ENCODE measurements at places on chromosomes 11 and 22. TPM values are rescaled to one million over a fixed set of nuclear protein-coding genes. Genes with fewer than 3 reads are reported as not detected.

The BTG4 gene
- not detected for total RNA-seq

The MLC1 gene
- total RNA-seq = 0.81 TPM

The OR52I1 gene
- not detected for total RNA-seq

The FGF4 gene
- total RNA-seq = not detected

The OR4D9 gene
- not detected for total RNA-seq

The SYCE3 gene
- total RNA-seq = not detected

The MUC6 gene
- total RNA-seq = not detected

The TMEM191B gene
- total RNA-seq = 1.1 TPM

- no peaks in the 10 kb centered on the region for H3K27me3 ChIP-seq
- H3K36me3 ChIP-seq = no peaks in the 10 kb centered on the region
- H3K4me3 ChIP-seq = no peak overlapping the region
These were observed 83.8 kb downstream of the CCDC81 start for GRCh38 chr11:86458294-86459001.

GRCh38 chr11:8531982-8532381 is 62.0 kb downstream of the STK33 start:
- H3K27ac ChIP-seq = no peak overlapping the region
- H3K4me3 ChIP-seq = no peak overlapping the region
- no peaks in the 10 kb centered on the region for H3K27me3 ChIP-seq
- DNase-seq = no peak
- no peaks in the 10 kb centered on the region for H3K36me3 ChIP-seq

DNA sequence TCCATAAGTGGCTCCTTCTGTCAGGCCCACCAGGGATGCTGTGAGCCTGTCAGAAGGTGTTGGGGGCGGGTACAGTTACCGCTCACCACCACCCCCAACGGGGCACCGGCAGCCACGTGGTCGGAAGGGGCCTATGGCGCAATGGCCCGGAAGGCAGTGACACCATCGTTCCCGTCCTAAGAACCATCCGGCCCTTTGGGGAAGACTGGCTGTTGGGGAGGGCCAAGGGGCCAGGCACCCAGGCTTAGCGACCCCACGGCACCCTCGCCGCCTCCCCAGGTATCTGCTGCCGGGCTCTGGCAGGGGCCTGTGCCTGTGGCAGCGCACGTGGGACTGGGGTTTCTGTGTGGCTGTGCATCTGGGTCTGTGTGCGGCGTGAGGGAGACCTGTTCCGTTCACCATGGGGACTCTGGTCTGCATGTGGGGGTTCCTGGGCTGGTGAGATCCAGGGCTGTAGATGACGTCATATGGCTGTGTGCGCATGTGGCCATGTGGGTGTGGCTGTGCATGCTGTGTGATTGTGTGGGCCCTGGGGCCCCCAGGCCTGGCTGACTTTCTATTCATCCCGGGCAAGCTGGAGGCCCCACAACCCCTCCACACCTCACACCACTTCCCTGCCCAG is 717 bp downstream of the OSM start:
- H3K4me1 ChIP-seq = peaks cover 20% of the 10 kb centered on the region
- peak overlapping the region; percentile 36 for H3K4me3 ChIP-seq
- no peaks in the 10 kb centered on the region for H3K36me3 ChIP-seq

DNA sequence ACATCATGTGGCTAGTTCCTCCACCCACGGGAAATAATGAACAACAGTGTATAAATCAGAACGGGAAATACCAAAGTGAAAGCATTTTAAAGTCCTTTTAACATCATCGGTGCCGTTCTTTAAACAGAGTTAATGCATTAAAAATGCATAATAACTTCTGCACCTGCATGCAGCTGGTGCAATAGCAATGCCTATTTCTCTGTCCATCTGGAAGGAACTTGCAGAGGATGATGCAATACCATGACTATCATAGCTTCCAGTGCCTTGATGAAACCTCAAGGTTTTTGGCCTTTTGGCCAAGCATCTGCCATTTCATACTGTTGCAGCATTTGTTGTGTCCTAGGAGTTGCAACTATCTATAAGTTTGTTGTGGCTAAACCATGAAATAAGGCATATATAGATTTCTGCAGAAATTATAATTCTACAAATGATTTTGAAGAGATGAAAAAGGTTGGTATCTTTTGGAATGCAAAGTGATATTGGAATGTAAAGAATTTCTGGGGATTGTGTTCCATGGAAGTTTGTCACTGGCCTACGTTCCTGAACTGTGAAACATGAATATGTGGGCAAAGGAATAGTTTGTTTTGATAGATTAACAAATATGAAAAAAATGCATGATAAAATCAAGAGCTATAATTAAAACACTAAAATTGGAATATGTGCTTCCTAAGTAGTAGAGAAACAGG is 9.8 kb upstream of the EIF3F start:
- no peak overlapping the region for H3K27ac ChIP-seq
- no peaks in the 10 kb centered on the region for H3K4me1 ChIP-seq
- H3K4me3 ChIP-seq = no peak overlapping the region
- H3K27me3 ChIP-seq = no peaks in the 10 kb centered on the region

DNA sequence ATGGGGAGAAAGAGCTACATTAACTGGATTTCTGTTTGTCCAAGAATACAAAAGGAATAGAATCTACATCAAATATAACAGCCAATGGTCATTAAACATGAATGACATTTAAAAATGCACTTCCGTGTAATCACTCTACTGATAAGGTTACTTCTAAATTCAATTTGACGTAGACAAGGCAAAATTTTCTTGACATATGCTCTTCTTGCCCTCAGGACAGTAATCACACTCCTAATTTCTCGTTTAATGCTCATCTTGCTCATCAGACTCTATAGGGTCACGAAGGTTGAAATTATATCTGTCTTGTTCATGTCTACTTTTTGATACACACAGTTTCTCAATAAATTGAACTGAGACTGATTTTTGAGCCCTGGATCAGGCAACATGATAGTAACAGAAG is 58.4 kb downstream of the NARS2 start:
- DNase-seq = no peak
- H3K4me1 ChIP-seq = no peaks in the 10 kb centered on the region
- no peak overlapping the region for H3K27ac ChIP-seq
- no peak overlapping the region for H3K4me3 ChIP-seq
- no peaks in the 10 kb centered on the region for H3K27me3 ChIP-seq

DNA sequence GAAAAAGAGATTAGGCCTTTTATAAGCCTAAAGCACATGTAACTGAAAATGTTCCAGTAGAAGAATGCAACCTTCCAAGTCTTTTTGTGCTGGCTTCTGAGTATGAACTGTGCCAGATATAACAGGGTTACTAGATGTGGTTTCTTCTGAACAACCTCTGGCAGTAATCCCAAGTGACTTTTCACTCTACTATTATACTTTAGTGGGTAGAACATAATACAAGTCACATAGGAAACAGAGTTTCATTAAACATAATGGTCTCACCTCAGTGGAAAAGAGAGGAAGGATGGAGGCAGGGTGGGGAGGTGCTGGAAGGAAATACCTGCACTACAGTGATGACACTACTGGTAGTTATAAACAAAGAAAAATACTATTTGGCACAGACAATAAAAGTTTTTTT is 81.3 kb downstream of the PHF21A start:
- H3K27ac ChIP-seq = no peak overlapping the region
- no peak for DNase-seq
- H3K36me3 ChIP-seq = no peaks in the 10 kb centered on the region
- H3K4me3 ChIP-seq = no peak overlapping the region

- peak overlapping the region; percentile 60 for H3K27ac ChIP-seq
- H3K4me3 ChIP-seq = no peak overlapping the region
- H3K4me1 ChIP-seq = peaks cover 50% of the 10 kb centered on the region
- H3K27me3 ChIP-seq = peaks cover 6% of the 10 kb centered on the region
- peaks cover 23% of the 10 kb centered on the region for H3K36me3 ChIP-seq
- peak; percentile 65 for DNase-seq
These were observed 6.9 kb downstream of the FTH1 start for GRCh38 chr11:61960532-61960931.

DNA sequence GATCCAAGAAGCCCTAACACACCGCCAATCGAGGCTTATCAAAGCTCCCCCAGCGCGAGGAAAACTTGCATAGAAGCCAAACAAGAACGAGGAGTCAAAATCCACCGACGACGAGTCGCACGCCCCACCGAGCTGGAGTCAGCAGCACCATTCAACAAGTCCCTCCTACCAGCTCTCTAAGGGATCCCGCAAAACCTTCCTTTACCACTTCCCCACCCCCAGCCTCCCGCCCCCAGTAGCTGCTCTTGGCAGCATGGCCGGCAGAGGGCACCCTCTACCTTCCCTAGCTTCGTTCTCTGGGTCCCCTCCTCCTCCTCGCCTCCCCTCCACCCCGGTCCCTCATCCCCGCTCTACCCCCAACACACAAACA is 1.4 kb downstream of the BDNF start:
- H3K27ac ChIP-seq = no peak overlapping the region
- peaks cover 31% of the 10 kb centered on the region for H3K4me1 ChIP-seq

DNA sequence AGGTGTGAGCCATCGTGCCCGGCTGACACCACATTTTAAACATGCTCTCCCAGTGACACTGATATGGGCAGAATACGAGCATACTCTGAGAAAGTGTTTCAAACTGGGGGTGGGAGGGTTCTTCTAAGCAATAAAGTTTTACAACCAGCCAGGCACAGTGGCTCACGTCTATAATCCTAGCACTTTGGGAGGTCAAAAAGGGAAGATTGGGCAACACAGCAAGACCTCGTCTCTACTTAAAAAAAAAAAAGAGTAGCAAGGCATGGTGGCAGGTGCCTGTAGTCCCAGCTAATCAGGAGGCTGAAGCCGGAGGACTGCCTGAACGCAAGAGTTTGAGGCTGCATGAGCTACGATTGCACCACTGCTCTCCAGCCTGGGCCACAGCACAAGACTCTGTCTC is 2.2 kb downstream of the GANAB start:
- no peak for DNase-seq
- H3K27me3 ChIP-seq = no peaks in the 10 kb centered on the region
- H3K4me3 ChIP-seq = no peak overlapping the region
- H3K36me3 ChIP-seq = peaks cover 34% of the 10 kb centered on the region
- no peak overlapping the region for H3K27ac ChIP-seq

DNA sequence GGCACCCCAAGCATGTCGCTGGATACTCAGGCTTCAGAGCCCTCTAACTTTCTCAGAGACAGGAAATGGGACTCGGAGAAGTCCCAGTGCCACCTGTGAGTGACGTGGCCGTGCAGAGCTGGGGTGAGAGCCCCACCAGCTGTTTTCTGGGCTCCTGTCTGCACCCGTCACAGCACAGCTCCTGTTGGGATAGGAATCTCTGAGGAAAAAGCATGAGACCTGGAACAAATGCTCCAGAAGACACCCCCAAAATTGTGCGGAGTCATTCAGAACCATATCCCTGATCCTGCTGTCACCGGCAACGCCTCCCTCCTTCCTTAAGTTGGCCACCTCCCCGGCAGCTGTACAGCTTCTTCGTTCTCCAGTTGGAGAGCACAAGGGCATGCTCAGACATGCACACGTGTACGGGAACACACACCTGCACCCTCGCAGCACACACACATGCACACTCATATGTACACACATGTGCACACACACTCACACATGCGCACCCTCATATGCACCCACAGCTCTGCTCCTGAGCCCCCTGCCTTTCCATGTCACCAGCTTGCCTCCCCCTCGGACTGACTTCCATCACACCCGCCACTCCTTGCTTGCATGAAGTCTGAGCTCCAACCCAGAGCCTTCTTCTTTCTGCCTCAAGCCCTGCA is 1430.0 kb downstream of the BRD1 start:
- H3K27me3 ChIP-seq = peaks cover 8% of the 10 kb centered on the region
- DNase-seq = no peak
- no peaks in the 10 kb centered on the region for H3K4me1 ChIP-seq
- no peak overlapping the region for H3K27ac ChIP-seq
- no peak overlapping the region for H3K4me3 ChIP-seq

- no peak overlapping the region for H3K4me3 ChIP-seq
- peaks cover 21% of the 10 kb centered on the region for H3K4me1 ChIP-seq
- H3K36me3 ChIP-seq = no peaks in the 10 kb centered on the region
- H3K27ac ChIP-seq = no peak overlapping the region
- no peak for DNase-seq
- no peaks in the 10 kb centered on the region for H3K27me3 ChIP-seq
These were observed 2.0 kb upstream of the RELT start for GRCh38 chr11:73374151-73374550.

GRCh38 chr22:36619797-36620399 is 83.7 kb downstream of the CACNG2 start:
- H3K36me3 ChIP-seq = no peaks in the 10 kb centered on the region
- no peak overlapping the region for H3K27ac ChIP-seq
- no peak overlapping the region for H3K4me3 ChIP-seq
- no peaks in the 10 kb centered on the region for H3K4me1 ChIP-seq

GRCh38 chr11:99422581-99423427 is 402.1 kb downstream of the CNTN5 start:
- no peak overlapping the region for H3K27ac ChIP-seq
- H3K4me3 ChIP-seq = no peak overlapping the region
- no peaks in the 10 kb centered on the region for H3K4me1 ChIP-seq
- no peak for DNase-seq
- no peaks in the 10 kb centered on the region for H3K27me3 ChIP-seq
- no peaks in the 10 kb centered on the region for H3K36me3 ChIP-seq

GRCh38 chr11:75445315-75445953 is 12.4 kb upstream of the KLHL35 start:
- H3K4me3 ChIP-seq = no peak overlapping the region
- DNase-seq = peak; percentile 80
- H3K27ac ChIP-seq = no peak overlapping the region
- H3K36me3 ChIP-seq = no peaks in the 10 kb centered on the region

GRCh38 chr11:118715837-118716260 is 36.4 kb upstream of the TREH start:
- H3K27me3 ChIP-seq = no peaks in the 10 kb centered on the region
- no peaks in the 10 kb centered on the region for H3K36me3 ChIP-seq
- H3K4me1 ChIP-seq = no peaks in the 10 kb centered on the region
- H3K27ac ChIP-seq = no peak overlapping the region

GRCh38 chr11:8917157-8917825 is 6.3 kb downstream of the AKIP1 start:
- no peak overlapping the region for H3K4me3 ChIP-seq
- DNase-seq = no peak
- peaks cover 21% of the 10 kb centered on the region for H3K4me1 ChIP-seq
- H3K36me3 ChIP-seq = peaks cover 56% of the 10 kb centered on the region
- peak overlapping the region; percentile 15 for H3K27ac ChIP-seq

- H3K4me1 ChIP-seq = peaks cover 4% of the 10 kb centered on the region
- H3K27me3 ChIP-seq = peaks cover 21% of the 10 kb centered on the region
- H3K27ac ChIP-seq = no peak overlapping the region
- DNase-seq = peak; percentile 46
- no peaks in the 10 kb centered on the region for H3K36me3 ChIP-seq
- H3K4me3 ChIP-seq = no peak overlapping the region
These were observed 3.0 kb downstream of the SSTR3 start for GRCh38 chr22:37209140-37209845.

DNA sequence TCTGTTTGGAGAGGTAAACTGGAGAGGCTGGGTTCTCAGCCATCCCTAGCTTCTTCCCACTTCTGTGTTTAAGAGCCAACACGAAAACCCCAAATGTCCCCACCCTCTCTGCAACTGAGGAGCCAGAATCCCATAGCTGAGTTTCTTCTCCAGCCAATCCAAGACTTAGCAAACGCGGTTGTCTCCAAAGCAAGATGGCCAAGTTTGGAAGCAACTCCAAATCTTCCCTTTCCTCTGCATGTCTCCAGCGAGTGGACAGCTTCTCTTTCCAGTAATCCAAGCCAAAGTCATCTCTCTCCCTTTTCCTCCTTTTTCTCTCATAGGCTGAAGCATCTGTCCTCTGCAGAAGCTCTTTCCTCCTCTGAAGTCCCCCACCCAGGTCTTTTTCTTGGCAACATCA is 539.2 kb downstream of the MIAT start:
- peaks cover 7% of the 10 kb centered on the region for H3K27me3 ChIP-seq
- peak; percentile 29 for DNase-seq
- H3K36me3 ChIP-seq = no peaks in the 10 kb centered on the region
- H3K4me3 ChIP-seq = no peak overlapping the region

GRCh38 chr11:64276653-64277431 is 7.6 kb downstream of the BAD start:
- peaks cover 19% of the 10 kb centered on the region for H3K4me1 ChIP-seq
- H3K27me3 ChIP-seq = no peaks in the 10 kb centered on the region
- DNase-seq = no peak
- H3K4me3 ChIP-seq = no peak overlapping the region
- H3K36me3 ChIP-seq = peaks cover 14% of the 10 kb centered on the region

All from suprapubic skin (tissue), 4 donors.